ENCODE measurements at places on chromosomes 12 and 14. TPM values are rescaled to one million over a fixed set of nuclear protein-coding genes. Genes with fewer than 3 reads are reported as not detected.

Gene STAB2
- not detected for total RNA-seq

Gene RD3L
- total RNA-seq: not detected

- no peak for DNase-seq
These were observed 100.7 kb downstream of the RPL10L start for GRCh38 chr14:46550836-46551235.

GRCh38 chr12:22082190-22082701, 36.2 kb downstream of the CMAS start:
- DNase-seq: no peak

DNA sequence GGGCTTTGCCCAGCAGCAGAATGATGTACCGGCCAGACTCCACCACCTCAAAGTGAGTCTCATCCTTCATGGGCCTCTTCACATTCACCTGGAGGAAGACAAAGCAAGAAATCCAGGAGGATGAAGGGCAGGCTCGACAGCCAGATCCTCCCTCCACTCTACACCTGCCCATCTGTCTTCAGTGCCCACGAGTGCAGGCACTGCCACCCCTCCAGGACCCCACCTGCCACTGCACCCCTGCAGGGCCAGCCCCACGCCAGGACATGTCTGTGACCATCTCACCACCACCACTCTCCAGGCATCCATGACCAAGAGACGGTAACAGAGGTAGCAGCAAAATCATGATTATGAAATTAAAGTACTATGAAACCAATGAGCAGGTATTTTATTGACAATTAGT, 84.3 kb upstream of the ANO2 start:
- DNase-seq: no peak

DNA sequence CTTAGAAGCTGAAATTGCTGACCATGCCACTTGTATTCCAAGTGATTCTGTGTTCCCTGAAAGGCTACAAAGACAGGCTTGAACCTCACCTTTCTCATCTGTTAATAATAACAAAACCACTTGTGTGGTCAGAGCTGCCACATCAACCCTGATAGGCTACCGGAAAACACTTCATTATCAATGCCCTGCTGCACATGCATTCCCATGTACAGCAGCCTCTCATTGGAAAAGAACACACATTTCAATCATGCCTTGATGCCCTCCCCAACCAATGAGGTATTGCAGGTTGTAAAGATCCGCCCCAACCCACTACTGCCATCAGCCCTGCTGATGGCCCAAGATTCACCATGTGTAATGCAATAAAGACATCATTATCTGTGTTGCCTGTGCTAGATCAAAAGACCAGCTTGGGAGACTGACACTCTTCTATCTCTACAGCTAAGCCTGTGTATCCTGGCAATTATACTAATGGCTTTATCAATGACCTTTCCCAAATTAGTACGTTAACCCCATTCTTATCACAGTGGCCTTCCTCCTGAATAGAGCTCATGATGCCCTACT, 2.8 kb downstream of the GPR19 start:
- no peak for DNase-seq

DNA sequence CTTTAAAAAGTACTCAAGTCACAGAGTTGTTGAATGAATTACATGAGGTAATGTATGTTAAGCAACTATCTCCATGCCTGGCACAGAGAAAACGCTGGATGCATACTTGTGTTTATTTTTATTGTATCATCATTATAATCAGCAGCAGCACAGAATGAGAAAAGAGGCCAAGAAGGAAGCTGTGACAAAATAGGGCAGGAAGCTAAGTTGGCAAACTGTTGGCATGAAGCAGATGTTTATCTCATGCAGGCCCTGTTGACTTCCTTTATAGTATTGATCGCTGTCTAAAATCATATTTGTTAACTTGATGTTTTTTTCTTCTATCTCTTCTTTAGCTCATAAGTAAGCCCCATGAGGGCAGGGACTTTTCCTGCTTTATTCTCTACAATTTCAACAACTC, 466.6 kb downstream of the TRHDE start:
- no peak for DNase-seq

DNA sequence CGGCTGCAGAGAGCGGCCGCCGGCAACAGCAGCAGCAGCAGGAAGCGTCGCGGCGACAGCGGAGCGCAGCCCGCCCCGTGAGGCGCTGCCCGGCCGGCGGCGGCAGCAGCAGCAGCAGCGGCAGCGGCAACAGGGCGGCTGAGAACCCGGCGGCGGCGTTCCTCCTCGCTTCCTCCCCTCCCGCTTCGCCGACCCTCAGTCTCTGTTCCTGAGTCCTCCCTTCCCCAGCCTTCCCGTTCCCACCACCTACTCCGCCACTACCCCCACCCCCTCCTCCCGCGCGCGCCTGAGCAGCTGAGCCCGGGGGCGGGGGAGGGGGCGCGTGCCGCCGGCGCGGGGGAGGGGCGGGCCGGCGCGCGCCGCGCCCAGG, 310 bp downstream of the BICDL1 start:
- no peak for DNase-seq

- DNase-seq: no peak
These were observed 581.5 kb upstream of the TMEM132C start for GRCh38 chr12:127685491-127685890.
